Gastrocnemius medialis (tissue), 4 donors: ENCODE measurements at places on chromosomes 16 and 17. TPM values are rescaled to one million over a fixed set of nuclear protein-coding genes. Genes with fewer than 3 reads are reported as not detected.
A peak's percentile ranks its signal among the peaks of the same experiment; 100 is the strongest.

Gene MFAP4
- 11.0 TPM for total RNA-seq

GRCh38 chr17:27546624-27547300 lies 84.2 kb upstream of the LGALS9 start:
- DNase-seq: no peak

DNA sequence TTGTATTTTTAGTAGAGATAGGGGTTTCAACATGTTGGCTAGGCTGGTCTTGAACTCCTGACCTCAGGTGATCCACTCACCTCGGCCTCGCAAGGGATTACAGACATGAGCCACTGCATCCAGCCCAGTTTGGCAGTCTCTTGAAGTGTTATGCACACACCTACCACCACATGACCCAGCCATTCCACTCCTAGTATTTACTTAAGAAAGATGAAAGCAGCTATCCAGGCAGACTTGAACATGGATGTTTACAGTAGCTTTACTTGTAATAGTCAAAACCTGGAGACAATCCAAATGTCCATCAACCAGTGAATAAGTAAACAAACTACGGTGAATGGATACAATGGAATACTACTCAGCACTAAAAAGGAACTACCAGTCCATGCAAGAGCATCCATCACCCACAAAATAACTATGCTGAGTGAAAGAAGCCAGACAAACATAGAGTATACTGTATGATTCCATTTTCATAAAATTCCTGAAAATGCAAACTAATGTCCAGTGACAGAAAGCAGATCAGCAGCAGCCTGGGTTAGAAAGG lies 37.8 kb upstream of the RASD1 start:
- DNase-seq: no peak

DNA sequence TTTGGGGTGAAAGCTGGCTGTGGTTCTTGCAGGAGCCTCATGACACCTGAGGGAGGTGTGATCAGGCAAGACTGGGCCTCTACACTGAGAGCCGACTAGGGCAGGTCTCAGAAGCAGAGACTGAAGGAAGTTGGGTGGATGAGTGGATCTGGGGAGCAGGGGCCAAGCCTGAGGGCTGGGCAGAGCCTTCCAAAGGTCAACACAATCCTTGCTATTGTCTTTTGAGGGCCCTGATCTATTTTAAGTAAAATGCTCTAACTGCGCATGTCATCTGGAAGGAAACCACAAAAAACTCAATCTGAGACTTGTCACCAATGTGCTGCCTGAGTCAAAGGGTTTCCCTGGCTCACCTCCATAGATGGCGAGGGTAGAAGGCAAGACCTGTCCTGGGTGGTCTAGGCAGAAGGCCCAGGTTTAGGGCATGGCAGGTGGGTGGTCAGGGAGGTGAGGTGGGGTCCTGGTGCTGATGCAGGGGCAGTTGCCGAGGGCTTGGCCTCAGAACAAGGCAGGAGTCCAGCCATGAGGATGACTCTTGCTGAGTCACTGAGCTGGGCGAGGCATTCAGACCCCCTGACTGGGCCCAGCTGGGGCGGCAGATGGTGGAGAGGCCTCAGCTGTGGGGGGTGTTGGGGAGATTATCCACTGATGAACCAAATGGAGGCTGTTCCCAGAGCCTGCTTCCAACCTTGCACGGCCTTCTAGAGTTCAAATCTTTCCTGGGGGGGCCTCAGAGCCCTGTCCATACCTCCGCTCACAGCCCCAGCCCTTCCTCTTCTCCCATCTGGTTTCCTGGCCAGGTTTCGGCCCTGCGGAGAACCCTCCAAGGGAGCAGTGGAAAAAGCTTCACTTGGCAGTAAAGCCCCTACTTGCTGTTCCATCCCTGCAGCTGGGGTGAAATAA lies 5.1 kb downstream of the MVP start:
- no peak for DNase-seq

Gene SLC7A6OS
- total RNA-seq: 8.4 TPM

Gene TMEM101
- 34.6 TPM for total RNA-seq

GRCh38 chr16:1485847-1486496 lies 2.8 kb downstream of the PTX4 start:
- DNase-seq: no peak

DNA sequence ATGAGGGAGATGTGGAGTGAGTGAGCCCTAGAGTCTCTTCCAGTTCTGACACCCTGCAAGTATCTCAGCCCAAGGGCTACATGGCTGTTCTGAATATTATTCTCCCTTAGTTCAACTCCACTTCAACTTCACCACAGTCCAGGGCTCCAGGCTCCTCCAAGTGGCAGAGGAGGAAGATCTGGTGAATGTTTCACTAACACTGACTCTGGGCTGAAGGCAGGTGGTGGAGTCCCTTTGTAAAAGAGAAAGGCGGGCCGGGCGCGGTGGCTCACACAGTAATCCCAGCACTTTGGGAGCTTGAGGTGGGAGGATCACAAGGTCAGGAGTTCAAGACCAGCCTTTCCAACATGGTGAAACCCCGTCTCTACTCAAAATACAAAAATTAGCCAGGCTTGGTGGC lies 13.6 kb downstream of the CCDC92B start:
- DNase-seq: no peak

DNA sequence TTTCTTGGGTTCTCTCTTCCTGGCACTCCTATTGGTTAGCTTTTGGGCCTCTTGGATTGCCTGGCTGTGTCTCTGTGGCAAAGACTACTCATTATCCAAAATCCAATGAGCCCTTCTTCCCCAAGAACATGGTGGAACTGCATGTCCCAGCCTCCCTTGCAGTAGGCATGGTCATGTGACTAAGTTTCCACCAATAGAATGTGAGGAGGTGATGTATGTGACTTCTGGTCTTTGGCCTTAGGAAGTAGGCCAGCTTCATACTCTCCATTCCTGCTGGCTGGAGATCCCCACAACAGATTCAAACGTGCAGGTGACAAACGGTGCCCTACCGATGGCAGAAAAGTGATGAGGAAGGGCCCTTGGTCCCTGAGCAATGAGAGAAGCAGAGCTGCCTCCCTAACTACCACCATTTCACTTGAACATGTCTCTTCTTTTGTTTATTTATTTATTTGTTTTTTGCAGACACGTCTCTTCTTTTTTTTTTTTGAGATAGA lies 17.3 kb upstream of the SPN start:
- no peak for DNase-seq

GRCh38 chr17:27635275-27635823 lies 4.4 kb downstream of the LGALS9 start:
- DNase-seq: no peak

Gene ABCA8
- 24.9 TPM for total RNA-seq

Gene PRR29
- not detected for total RNA-seq

GRCh38 chr16:528111-529011 lies 849 bp downstream of the CAPN15 start:
- DNase-seq: no peak

Gene THOC6
- 31.1 TPM for total RNA-seq

Gene CACNG3
- total RNA-seq: not detected

- no peak for DNase-seq
Measured at GRCh38 chr17:80002690-80003490, 32.8 kb downstream of the TBC1D16 start.

Gene CCL17
- not detected for total RNA-seq

DNA sequence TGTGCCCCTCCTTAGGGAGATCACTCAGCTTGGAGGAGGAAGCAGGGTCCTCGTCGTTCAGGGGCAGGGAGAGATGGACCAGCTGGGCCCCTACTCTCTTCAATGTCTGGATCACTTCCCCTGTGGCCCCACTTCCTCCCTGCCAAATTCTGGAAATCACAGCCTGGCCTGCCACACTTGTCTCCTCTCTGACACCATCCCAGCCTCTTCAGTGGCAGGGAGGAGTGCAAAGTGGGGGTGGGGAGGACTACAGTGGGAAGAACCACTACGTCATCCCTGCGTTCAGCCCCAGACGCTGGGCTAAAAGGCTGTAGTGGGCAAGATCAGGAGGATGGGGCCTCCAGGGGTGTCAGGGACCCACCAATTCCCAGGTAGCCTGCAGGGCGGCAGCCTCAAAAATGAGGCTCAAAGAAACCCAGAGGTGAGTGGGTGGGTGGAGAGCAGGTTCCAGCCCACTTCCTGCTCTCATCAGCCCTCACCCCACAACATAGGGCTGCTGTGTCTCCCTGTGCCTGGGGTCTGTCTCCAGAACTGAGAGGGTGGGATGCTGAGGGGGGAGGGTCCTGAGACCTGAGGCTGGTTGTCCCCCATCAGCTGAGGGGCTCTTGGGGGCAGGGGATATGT lies 25.0 kb upstream of the TAC4 start:
- DNase-seq: no peak

DNA sequence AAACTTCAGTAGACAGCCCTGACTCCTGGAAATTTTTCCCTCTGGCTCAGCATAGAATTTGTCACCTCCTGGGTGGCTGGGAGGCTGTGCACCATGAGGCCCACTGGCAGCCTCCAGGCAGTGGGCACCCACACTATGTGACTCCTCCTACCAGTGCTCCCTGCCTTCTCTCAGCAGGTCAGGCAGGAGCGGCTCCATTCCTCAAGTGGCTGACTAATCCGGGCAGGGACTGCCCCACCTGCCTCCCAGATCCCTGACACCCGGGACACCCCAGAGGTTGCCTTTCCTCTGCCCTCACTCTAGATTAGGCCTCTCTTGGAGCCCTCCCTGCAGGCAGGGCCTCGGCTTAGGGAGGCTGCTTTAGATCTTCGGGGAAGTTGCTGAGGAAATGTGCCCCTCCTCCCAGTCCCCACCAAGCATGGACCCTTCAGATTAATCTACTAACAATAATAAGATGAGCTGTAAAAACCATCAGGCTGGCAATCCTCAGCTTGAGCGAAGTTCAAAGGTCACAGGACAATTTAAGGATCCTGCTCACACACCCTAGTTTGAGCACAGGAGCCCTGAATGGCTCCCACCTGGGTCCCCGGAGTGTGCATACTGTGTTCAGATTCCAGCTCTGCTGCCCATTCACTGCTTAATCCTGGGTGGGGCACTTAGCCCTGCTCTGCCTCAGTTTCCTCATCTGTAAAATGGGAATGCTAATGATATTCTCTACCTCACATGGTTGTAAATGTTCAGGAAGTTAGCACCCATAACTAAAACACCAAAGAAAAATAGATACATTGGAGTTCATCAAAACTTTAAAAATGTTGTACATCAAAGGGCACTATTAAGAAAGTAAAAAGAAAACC lies 10.0 kb upstream of the MYCBPAP start:
- no peak for DNase-seq

DNA sequence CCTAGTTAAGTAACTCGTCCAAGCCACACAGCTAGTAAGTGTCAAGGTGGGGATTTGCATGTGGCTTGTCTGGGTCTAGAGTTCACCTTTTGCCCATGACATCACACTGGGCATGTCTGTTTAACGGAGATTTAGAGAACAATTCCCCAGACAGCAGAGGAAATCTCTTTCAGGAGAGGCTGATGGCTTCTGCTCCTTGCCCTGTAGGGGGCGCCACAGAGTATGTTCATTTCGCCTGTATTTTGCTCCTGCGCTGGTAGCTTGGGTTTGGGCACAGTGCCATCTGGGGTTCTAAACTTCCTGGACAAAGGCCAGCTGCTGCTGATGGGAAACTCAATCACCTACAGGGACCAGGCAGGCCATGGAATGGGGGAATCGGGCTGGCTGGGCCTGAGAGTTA lies 20.4 kb downstream of the OTOA start:
- DNase-seq: no peak

Gene BTBD17
- total RNA-seq: not detected

Gene PRAC2
- total RNA-seq: not detected

GRCh38 chr17:81142301-81143199 lies 22.8 kb upstream of the PVALEF start:
- peak; percentile 72 for DNase-seq

- no peak for DNase-seq
Measured at GRCh38 chr17:81888105-81888987, 3.0 kb downstream of the ALYREF start.

Gene SGCA
- total RNA-seq: 230 TPM

DNA sequence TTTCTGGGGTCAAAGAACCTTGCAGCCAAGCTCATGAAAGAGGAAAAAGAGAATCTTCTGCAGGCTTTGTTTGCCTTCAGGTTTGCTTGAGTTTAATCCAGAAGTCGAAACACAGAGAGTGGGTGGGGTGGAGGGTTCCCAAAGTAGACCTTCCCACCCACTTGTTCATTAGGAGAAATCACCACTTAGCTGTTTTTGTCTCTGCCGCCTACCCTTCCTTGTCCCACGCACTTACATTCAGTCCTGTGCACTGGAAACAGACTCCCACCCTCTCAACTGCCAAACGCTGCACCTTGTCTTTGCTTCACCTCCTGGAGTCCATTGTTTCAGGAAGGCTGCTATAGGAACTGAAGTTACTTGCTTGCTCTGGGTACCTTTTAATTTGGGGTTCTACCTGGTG lies 38.6 kb upstream of the RBFOX1 start:
- no peak for DNase-seq

- DNase-seq: no peak
Measured at GRCh38 chr17:1914661-1915083, 84.9 kb downstream of the RPA1 start.

Gene SRL
- 446 TPM for total RNA-seq

Gene HEATR9
- not detected for total RNA-seq

DNA sequence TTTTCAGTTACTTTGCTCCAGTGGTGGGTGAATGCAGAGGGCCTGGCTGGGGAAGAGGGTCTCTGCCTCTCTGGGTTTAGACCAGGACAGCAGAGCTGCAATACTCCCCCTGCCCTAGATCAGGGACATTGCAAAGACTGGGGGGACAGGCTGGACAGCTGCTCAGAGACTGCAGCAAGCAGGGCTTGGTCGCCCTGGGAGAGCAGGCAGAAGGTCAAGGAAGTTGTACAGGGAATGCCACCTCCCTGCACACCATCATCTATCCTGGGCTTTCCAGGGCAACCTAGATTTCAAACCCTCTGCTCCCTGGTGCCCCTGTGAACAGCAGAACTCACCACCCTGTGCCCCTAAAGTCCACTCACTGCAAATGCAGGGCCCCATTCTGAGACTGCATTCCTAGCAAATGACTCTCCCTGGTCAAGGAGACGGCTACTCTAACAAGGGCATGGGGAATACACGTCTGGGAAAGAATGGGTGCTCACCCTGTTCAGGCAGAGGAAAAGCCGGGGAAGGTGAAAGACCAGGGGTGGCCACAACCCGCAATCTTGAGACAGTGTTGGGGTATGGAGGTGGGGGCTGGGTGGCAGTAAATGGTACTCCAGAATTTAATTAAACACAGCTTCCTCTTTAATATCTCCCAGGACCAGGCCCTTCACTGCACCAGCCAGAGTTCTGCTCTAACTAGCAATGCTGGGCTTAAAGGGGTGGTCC lies 1.0 kb downstream of the KIFC3 start:
- DNase-seq: no peak

GRCh38 chr17:8477171-8477570 lies 41.5 kb downstream of the NDEL1 start:
- DNase-seq: no peak

DNA sequence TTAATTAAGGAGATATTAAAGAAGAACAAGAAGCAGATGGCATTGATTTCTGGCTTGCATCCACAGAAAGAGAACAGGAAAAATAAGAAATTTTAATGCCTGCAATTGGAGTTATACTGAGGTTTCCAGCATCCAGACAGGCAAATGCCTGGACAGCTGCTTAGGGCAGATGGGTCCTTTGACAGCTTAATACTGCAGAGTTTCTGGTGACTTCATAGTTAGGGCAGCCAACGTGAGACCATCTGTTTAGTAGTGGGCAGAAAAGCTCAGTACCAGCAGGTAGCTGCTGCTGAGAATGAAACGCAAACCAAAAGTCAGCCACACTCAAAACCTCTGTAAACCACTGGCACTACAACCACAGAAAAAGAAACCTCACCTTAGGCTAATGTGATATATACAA lies 109.8 kb downstream of the CDK5R1 start:
- DNase-seq: no peak

- DNase-seq: no peak
Measured at GRCh38 chr17:71023249-71024030, 854.1 kb downstream of the KCNJ2 start.
